Left ventricle myocardium inferior (tissue), 1 donor: ENCODE measurements at places on chromosomes 11 and 22. TPM values are rescaled to one million over a fixed set of nuclear protein-coding genes. Genes with fewer than 3 reads are reported as not detected.

- H3K27me3 ChIP-seq: no peaks in the 10 kb centered on the region
- no peak overlapping the region for H3K4me3 ChIP-seq
- DNase-seq: no peak
Observed at GRCh38 chr11:78542007-78542406, 32.7 kb downstream of the NARS2 start.

DNA sequence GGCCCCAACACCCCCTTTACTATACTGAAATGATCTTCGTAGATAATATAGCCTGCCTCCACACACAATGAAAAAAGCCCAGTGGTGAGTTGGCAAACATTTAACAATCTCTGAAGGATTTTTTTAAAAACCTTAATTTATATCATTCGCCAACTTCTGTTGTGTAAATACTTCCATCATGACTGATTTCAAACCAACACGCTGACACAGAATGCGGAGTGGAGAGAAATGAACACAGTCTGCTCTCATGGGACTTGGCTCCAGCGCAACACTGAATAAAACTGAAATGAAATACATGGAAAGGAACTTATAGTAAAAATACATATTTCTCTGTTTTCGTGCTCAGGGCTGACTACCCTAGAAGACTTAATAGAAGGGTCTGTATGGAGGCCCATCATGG is 61.3 kb upstream of the WNT11 start:
- no peak for DNase-seq
- H3K27me3 ChIP-seq: no peaks in the 10 kb centered on the region
- no peak overlapping the region for H3K4me3 ChIP-seq
- H3K27ac ChIP-seq: no peak overlapping the region
- H3K36me3 ChIP-seq: no peaks in the 10 kb centered on the region
- H3K4me1 ChIP-seq: peaks cover 17% of the 10 kb centered on the region

DNA sequence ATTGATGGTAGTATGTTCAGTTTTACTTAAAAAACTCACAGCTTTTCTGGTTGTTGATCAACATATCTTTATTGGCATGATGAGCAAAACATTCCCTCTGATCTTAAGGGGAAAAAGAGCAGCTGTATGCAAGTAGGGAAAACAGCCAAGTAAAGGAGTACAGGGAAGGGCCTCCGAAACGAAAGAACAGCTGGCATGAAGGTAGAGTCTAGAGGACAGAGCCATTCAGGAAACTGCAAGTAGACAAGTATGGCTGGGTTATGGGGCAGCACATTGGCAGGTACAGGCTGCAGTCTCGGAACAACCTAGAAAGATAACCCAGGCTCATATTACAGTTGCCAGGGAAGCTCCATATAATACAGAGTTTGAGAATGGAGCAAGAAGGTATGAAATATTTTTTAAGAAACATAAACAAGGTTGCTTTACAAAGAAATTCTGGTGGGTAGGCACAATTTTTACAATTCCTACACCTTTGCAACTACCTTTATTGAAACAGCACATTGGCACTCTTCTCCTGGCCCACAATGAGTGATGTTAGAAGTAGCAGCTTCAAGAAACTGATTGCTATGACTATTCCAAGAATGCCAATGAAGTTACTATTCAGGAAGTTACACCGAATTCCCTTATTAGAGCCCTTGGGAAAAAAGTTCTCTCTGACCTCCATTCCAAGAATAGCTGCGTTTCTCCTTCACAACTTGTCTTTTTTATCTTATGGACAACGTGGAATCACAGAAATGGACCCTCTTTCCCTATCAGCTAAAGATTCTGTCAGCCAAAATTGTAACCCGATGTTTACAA is 45.2 kb downstream of the LGR4 start:
- H3K4me3 ChIP-seq: peak overlapping the region; percentile 2
- H3K36me3 ChIP-seq: no peaks in the 10 kb centered on the region
- DNase-seq: no peak
- H3K27ac ChIP-seq: peak overlapping the region; percentile 45
- H3K4me1 ChIP-seq: peaks cover 53% of the 10 kb centered on the region

DNA sequence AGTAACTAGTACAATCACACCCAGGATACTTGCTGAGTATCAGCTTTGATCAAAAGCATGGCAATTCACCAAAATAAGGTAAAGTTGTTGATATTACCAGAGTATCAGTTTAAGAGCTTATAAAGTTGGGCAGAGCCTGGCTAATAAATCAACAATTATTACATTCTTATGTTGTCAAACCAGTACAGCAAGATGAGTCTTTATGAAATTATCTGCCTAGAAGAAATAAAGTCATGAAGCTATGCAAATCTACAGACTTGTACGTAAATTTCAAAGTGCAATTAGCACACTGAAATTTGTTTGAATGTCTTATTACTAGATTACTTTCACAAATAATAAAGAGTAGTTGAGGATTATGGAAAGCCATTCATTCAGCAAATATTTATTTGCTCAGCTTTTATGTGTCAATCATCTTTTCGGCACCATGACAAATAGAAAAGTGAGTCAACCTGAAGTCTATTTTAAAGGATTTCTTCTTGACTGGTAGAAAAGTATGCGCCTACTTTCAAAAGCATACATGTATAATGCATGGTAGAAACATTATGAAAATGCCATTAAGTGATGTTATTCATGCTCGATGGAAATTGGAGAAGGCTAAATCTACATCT is 5.0 kb upstream of the ANO3 start:
- H3K4me3 ChIP-seq: no peak overlapping the region
- DNase-seq: no peak

DNA sequence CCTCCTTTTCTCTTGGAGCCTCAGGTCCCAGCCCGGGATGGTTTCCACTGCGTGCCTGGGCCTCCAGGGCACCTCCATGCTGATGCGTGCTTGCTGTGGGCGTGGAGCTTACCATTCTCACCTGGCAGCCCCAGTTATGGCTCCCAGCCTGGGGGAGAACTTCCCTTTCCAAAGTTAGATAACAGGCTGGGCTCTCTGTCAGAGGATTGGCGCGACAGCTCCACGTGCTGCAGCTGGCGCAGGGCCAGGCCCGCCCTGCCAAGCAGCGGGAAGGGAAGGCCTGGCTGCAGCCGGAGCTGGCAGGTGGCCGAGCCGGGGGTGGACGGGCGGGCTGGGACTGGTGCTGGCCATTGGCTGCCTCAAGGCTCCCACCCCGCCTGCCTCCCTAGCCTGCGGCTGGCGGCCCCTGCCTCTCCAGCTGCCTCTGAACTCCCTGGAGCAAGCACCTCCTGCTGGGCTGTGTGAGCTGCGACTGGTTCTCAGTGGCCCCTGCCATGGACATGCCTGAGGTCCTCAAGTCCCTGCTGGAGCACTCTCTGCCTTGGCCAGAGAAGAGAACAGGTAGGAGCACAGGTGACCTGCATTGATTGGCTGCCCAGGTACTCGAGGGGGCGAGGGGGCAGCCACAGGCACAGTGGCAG is 14.6 kb upstream of the TEF start:
- peak overlapping the region; percentile 69 for H3K4me3 ChIP-seq
- H3K36me3 ChIP-seq: no peaks in the 10 kb centered on the region
- H3K27ac ChIP-seq: peak overlapping the region; percentile 85

DNA sequence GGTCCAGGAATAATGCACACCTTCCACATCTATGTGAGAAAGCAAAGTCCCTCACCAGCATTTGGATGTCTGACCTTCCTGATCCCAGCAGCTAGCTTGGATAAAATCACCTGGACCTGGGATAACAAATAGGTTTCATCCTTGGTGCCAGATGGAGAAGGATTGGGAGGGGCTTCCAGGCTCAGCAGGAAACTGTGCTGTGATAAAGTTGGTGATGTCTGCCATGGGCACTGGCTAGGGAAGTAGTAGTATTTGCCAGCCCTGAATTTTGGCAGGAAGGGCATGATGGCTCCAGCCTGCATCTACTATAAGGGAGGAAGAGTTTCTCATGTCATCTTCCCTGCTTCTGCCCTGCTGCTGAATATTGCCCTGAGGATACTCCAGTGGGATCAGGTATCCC is 37.5 kb downstream of the C11orf91 start:
- no peak for DNase-seq
- H3K4me3 ChIP-seq: no peak overlapping the region
- no peaks in the 10 kb centered on the region for H3K36me3 ChIP-seq
- H3K4me1 ChIP-seq: no peaks in the 10 kb centered on the region
- H3K27ac ChIP-seq: no peak overlapping the region

DNA sequence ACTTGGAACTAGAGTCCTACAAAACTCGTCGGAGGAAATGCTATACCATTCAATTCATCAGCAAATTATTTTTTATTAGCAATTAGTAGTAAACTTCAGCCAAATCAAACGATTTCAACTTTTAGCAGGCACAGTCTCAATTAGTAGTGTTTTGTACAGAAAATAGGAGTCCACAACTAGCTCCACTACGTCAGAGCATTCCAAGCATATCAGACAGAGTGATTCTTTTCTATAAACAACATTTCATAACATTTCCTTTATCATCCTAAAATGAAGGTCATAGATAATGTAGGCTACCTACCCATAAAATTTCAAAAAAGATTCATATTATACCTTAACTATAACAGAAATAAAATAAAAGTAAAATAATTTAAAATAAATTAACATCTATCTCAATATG is 169.9 kb downstream of the KIF18A start:
- DNase-seq: no peak

- H3K4me3 ChIP-seq: no peak overlapping the region
- DNase-seq: no peak
Observed at GRCh38 chr11:65698205-65698604, 13.8 kb upstream of the KAT5 start.

DNA sequence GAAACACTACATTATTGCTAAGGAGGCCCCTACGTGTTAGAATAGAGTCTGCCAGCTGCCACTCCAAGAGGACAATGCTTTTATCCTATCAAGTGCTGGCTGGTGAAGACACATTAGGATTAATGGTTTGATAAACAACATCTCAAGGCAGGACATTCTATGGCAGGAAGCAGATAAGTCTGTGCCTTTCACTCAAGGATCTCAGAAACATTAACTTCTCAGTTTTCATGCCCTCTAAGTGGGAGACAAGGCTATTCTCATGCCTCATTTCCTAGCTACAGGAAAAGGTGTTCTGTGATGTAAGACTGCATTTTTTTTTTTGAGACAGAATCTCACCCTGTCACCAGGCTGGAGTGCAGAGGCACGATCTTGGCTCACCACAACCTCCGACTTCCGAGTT is 23.5 kb upstream of the TIMP3 start:
- H3K4me1 ChIP-seq: no peaks in the 10 kb centered on the region
- DNase-seq: no peak
- no peak overlapping the region for H3K4me3 ChIP-seq
- H3K36me3 ChIP-seq: no peaks in the 10 kb centered on the region
- no peak overlapping the region for H3K27ac ChIP-seq

DNA sequence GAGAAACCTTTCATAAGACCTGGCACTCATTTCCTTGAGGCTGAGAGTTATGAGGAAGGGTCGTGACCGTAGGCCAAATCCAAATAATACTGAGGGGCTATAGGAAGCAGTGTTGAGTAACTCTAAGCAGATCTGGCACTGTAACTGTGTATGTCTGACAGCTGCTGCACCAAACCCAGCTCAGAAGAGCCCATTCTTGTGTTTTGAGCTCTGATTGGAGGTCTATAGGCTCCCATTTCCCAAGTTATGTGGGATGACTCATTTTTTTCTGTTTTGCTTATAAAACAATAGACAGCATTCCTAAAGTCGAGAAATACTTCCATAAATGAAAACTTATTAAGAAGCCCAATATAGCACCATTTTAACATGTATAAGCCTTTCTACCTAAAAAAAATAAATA is 645.8 kb downstream of the DLG2 start:
- H3K27me3 ChIP-seq: no peaks in the 10 kb centered on the region
- H3K4me3 ChIP-seq: no peak overlapping the region
- H3K36me3 ChIP-seq: no peaks in the 10 kb centered on the region
- no peaks in the 10 kb centered on the region for H3K4me1 ChIP-seq
- DNase-seq: no peak

GRCh38 chr11:76156971-76157427 is 49.3 kb downstream of the WNT11 start:
- H3K27me3 ChIP-seq: no peaks in the 10 kb centered on the region
- H3K36me3 ChIP-seq: no peaks in the 10 kb centered on the region
- H3K4me3 ChIP-seq: no peak overlapping the region
- no peak overlapping the region for H3K27ac ChIP-seq
- no peak for DNase-seq
- H3K4me1 ChIP-seq: peaks cover 30% of the 10 kb centered on the region

GRCh38 chr22:36938028-36938425 is 24.6 kb downstream of the CSF2RB start:
- H3K27me3 ChIP-seq: peaks cover 26% of the 10 kb centered on the region
- no peak overlapping the region for H3K4me3 ChIP-seq
- no peak overlapping the region for H3K27ac ChIP-seq
- H3K4me1 ChIP-seq: no peaks in the 10 kb centered on the region
- DNase-seq: no peak
- no peaks in the 10 kb centered on the region for H3K36me3 ChIP-seq

GRCh38 chr11:65131417-65131776 is 2.9 kb downstream of the SYVN1 start:
- H3K27ac ChIP-seq: no peak overlapping the region
- no peak overlapping the region for H3K4me3 ChIP-seq
- no peaks in the 10 kb centered on the region for H3K27me3 ChIP-seq
- peaks cover 35% of the 10 kb centered on the region for H3K4me1 ChIP-seq
- H3K36me3 ChIP-seq: peaks cover 67% of the 10 kb centered on the region
- DNase-seq: no peak

- peak; percentile 75 for DNase-seq
- no peaks in the 10 kb centered on the region for H3K36me3 ChIP-seq
- no peaks in the 10 kb centered on the region for H3K27me3 ChIP-seq
Observed at GRCh38 chr11:17405232-17406005, 17.0 kb upstream of the KCNJ11 start.

DNA sequence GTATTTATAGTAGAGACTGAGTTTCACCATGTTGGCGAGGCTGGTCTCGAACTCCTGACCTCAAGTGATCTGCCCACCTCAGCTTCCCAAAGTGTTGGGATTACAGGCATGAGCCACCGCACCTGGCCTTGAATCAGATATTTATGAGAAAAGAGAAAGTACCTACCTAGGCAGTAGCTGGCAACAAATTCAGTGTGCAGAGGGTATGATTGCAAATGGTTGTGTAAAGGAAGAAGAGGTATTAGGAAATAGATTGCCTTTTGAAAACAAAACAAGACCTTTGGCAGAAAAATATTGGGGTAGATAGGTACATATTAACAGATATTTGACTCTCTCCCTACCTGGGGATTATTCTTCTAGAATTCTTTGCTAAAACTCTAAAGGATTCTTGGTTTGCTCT is 38.5 kb upstream of the LIN7C start:
- DNase-seq: no peak
- no peak overlapping the region for H3K27ac ChIP-seq
- no peaks in the 10 kb centered on the region for H3K27me3 ChIP-seq
- no peaks in the 10 kb centered on the region for H3K4me1 ChIP-seq
- H3K36me3 ChIP-seq: peaks cover 7% of the 10 kb centered on the region

DNA sequence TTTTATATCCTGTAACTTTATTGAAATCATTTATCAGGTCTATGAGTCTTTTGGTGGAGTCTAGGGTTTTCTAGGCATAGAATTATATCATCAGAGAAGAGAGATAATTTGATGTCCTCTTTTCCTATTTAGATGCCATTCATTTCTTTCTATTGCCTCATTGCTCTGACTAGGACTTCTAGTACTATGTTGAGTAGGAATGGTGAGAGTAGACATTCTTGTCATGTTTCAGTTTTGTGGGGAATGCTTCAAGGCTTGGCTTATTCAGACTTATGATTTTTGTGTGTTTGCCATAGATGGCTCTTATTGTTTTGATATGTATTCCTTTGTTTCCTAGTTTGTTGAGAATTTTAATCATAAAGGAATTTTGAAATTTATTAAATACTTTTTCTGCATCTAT is 1078.3 kb downstream of the FAM181B start:
- no peak for DNase-seq
- no peaks in the 10 kb centered on the region for H3K4me1 ChIP-seq

Gene MYO7A
- total RNA-seq: 3.2 TPM

Gene AQP11
- total RNA-seq: 0.69 TPM

Gene CD3E
- 0.60 TPM for total RNA-seq

Gene IFITM10
- total RNA-seq: 0.58 TPM

Gene PAFAH1B2
- 51.5 TPM for total RNA-seq

Gene PGA5
- total RNA-seq: not detected

Gene NEFH
- 0.16 TPM for total RNA-seq

Gene DNHD1
- total RNA-seq: 4.4 TPM

Gene CHADL
- 10.3 TPM for total RNA-seq
